Neural cell (in vitro differentiated cells): ENCODE measurements at places on chromosomes 16 and 17. TPM values are rescaled to one million over a fixed set of nuclear protein-coding genes. Genes with fewer than 3 reads are reported as not detected.

ZNF287 gene
- polyA plus RNA-seq = 12.6 and 13.1 TPM in 2 replicates

SPATA32 gene
- polyA plus RNA-seq = not detected in 2 replicates

BRICD5 gene
- polyA plus RNA-seq = 39.2 and 43.6 TPM in 2 replicates

KRT39 gene
- not detected in 2 replicates for polyA plus RNA-seq

NKD1 gene
- polyA plus RNA-seq = 0.42 and 1.1 TPM in 2 replicates

CDH11 gene
- 22.9 and 23.4 TPM in 2 replicates for polyA plus RNA-seq

CD79B gene
- not detected in 2 replicates for polyA plus RNA-seq

COTL1 gene
- polyA plus RNA-seq = 86.6 and 91.2 TPM in 2 replicates

SGCA gene
- 0.43 TPM in 1 of 2 replicates, not detected in the other for polyA plus RNA-seq

SLC38A8 gene
- polyA plus RNA-seq = not detected in 2 replicates

TOX3 gene
- polyA plus RNA-seq = 2.3 and 2.8 TPM in 2 replicates

FGF11 gene
- 15.8 and 16.4 TPM in 2 replicates for polyA plus RNA-seq
